Left lobe of liver (tissue), 2 donors: ENCODE measurements at places on chromosomes 2 and 18. TPM values are rescaled to one million over a fixed set of nuclear protein-coding genes. Genes with fewer than 3 reads are reported as not detected.

The DIPK1C gene
- not detected for total RNA-seq

The UGT1A4 gene
- 454 TPM for total RNA-seq

The TTC21B gene
- 6.2 TPM for total RNA-seq

The TMSB10 gene
- 112 TPM for total RNA-seq

The GPAT2 gene
- 1.3 TPM for total RNA-seq

The GREB1 gene
- 22.4 TPM for total RNA-seq

The FBXO15 gene
- total RNA-seq = 0.58 TPM

The ATP6V1C2 gene
- 0.10 TPM for total RNA-seq

The ELOA2 gene
- not detected for total RNA-seq

GRCh38 chr18:21678859-21679258, 25.7 kb downstream of the ABHD3 start:
- DNase-seq = no peak

DNA sequence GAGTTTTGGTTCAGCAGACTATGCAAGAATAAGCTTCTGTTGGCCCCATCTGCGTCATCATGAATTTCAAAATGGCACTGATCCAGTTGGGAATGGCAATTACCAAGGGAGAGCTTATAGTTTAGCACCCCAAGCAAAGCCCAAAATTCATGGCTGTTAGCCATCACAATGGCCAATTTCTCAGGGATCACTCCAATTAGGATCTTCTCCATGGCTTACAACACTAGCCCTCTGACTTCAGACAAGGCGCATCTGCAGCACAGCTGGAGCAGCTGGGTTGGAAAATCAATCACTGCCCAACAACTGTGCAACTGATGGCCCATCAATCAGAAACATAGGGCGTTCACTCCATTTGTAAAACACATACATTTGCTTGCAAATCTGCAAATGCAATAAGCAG, 273.6 kb downstream of the SRBD1 start:
- DNase-seq = no peak

DNA sequence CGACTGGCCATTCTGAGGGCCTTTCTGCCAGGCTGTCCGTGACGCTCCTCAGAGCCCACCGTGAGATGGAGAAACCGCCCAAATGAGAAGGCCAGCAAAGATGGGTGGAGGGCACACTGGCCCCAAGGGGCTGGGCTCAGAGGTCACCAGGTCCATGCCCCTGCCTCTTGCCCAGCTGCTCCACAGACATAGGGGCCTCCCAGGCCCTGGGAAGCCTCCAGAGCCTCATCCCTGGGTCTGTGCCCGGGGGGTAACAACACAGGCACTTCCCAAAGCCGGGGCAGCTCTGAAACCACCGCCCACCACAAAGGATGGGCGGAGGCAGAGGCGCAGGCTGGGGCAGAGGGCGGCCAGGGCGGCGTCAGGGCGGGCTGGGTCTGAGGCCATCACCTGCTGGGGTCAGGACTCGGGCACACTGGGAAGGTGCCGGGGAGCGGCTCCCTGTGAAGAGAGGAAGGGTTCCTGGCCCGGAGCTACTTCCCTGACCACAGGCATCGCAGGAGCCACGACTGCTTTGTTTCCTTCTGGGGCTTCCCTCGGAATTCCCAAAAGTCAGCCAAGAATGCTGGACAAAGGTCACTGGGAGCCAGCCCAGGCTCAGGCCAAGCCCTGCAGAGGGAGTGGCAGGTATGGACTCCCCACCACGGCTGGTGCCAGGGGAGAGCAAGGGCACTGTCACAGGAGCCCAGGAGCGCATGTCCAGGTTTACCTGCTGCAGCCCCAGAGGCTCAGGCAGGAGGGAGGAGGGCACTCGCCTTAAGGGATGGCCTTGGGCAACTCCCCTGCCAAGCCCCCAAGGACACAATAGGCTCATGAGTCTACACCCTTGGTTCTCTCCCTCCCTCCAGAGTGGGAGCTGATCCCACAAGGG, 9.4 kb downstream of the CYP26B1 start:
- DNase-seq = peak; percentile 85

GRCh38 chr2:138312061-138312460, 189.5 kb upstream of the SPOPL start:
- no peak for DNase-seq

DNA sequence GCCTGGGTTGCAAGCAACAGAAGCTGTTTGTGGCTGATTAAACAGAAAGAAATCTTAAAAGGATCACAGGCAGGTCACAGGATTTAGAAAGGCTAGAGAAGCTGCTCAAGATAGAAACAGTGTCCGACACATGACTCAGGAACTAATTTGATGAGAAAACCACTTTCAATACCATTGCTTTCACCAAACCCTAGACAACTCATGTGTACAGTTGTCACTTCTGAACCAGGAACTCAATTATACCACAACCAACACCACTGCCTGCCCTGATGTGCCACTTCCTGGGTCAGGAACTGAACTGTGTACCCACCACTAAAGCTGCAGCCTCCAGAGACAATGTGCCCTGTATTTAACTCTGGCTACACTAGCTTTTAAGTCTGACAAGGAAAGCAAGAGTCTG, 56.0 kb downstream of the TMEM247 start:
- no peak for DNase-seq

DNA sequence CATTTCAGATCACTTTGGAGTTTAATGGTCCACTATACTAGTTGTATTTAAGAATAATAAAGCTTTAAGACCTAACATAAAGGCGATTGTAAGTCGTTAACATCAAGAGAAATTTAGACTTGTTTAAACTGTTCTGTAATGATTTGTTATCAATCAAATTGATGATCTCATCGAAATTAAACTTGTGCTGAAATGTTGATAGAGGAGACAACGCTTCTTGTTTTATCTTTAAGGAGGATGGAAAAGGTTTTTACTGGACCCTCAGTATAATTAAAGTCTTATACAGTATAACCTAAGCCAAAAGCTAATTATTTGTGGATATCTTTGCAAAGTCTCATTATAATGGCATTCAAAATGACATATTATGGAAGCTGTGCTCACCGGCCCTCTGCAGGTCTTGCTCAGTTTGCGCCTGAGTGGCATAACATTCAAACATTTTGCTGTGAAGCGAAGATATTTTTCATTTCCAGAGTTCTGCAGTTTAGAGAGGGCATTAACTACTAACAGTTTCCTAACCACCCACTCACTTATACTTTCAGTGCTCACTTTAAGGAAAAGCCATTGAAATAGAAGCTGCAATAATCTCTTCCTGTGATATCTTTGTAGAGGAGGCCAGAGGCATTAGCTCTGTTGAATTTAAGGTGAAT, 1.4 kb upstream of the SERTAD2 start:
- DNase-seq = no peak

GRCh38 chr18:13465124-13465446, 246.5 kb downstream of the LDLRAD4 start:
- no peak for DNase-seq

DNA sequence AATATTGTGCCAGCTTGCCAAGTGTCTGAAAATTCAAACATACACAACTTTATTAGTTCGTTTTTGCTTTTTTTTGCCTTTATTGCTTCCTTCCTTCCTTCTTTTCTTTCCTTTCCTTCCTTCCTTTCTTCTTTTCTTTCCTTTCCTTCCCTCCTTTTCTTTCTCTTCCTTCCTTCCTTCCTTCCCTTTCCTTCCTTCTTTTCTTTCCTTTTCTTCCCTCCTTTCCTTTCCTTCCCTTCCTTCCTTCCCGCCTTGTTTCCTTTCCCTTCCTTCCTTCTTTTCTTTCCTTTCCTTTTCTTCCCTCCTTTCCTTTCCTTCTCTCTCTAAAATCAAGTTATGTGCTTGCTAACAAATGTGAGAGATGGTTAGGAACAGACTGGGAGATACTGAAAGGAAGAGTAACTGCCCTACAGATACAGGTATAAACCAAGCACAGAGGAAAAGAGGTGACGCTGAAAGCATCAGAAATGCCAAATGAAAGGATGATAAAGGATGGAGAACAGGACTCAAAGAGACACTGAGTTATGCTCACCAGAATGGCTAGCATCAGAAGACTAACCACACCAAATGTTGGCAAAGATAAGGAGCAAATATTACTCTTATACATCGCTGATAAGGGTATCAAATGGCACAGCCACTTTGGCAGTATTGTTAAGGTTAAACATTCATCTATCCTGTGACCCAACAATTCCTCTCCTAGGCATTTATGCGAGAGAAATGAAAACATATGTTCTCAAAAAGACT, 151.6 kb downstream of the MREG start:
- DNase-seq = no peak

DNA sequence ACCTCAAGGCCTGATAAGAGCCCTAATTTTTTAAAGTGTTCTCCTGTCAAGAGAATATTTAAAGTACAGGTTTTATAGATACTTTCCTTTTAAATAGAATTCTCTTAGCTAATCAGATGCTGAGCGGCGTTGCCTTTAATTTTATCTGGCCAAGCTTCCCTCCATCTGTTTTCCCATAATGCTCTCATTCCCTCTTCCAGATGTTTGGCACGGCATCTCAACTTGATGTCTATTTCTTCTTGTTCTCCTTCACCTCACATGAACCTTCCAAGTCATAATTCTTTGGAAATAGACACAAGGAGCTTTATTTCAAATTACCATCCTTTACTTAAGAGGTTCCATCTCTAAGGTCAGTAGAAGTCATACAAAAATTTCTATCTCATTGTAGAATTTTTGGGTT, 76.1 kb upstream of the CPO start:
- DNase-seq = no peak

- DNase-seq = no peak
Measured at GRCh38 chr2:241234962-241235740, 46.7 kb downstream of the ANO7 start.

- no peak for DNase-seq
Measured at GRCh38 chr2:203728321-203728720, 21.9 kb downstream of the CD28 start.

- no peak for DNase-seq
Measured at GRCh38 chr2:84631047-84631446, 114.7 kb downstream of the DNAH6 start.

DNA sequence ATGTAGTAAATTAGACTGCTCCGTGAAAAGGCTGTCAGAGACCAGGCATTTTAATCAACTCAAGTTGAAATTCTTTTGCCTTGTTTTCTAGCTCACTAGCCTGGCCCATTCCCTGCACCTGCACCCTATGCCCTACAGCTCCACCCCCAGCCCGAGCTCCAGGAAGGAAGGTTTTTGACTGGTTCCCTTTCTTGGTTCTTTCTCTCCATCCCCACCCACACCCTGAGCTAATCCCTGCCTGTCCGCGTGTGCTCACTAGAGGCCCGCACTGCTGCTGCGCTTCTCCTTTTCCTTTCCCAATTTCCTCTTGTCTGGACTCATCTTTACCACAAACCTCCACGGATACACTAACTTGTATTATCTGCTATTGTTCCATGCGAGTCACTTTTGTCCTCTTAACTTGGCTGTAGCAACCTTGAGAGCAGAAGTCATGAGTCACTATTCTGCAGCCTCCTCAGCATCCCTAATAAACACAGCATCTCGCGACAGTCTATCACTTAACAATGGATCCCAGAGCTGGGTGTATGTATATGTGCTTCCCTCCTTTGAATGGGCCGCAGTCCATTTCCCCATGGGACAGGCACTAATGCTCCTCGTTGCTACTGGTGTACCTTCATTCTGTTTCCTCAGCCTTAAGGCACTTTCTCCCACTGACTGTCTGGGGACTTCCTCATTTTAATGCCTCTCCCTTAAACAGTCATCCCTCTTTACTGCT, 36.5 kb downstream of the COLEC12 start:
- no peak for DNase-seq

DNA sequence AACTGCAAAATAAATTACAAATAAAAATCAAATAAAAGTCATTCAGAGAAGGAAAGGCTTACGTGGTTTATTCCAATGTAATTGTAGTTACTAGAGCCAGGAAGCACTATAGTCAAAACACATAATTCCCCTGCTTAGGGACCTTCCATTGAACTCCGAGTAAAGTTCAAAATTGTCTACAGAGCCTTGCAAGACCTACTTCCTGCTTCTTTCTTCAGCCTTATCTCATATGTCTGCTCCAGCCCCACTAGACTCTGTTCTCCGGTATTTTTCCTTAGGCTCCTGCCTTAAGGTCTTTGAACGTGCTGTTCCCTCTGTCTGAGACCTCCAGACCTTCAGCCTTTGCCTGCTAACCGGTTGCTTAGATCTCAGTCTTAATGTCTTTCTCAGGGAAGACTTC, 104.3 kb downstream of the ARL6IP6 start:
- no peak for DNase-seq

DNA sequence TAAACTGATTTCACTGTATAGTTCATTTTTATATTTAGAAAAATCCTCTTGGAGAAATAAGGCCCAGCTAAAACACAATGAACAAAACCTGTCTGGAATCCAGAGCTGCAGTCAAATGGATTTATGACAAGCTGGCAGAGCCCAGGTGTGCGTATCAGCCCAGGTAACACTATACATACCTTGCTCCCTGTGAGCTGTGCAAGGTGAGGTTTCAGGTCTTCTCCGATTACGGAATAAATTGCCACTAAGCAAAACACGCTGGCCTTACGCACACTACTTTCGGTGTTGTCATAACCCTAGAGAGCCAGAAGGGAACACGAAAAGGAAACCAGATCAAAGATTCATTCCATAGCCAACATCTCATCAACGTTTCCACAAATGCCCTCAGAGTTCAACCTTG, 61.9 kb upstream of the TFCP2L1 start:
- no peak for DNase-seq

- no peak for DNase-seq
Measured at GRCh38 chr2:209901172-209901571, 101.3 kb upstream of the RPE start.

- DNase-seq = no peak
Measured at GRCh38 chr18:77948567-77948966, 698.9 kb downstream of the GALR1 start.

DNA sequence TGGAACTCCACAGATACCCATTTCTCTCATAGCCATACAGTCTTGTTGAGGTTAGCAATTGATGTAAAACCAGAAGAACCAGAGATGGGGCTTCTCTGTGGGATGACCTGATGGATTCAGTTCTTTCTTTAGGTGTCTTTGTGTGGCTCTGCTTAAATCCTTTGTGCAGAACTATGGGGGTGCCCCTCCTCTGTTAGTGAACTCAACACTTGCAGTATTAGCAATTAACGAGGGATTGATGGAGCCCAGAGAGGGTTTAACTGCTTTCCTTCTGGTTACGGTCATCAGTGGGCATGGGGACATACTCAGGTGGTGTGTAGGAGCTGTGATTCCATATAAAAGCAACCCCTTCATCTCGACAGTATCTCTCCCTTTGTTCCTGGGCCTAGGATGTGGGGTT, 406.8 kb upstream of the FAM98A start:
- DNase-seq = no peak

- DNase-seq = no peak
Measured at GRCh38 chr2:159317392-159318088, 31.0 kb upstream of the WDSUB1 start.

- DNase-seq = no peak
Measured at GRCh38 chr2:205321231-205321630, 361.1 kb upstream of the NRP2 start.

GRCh38 chr2:16537347-16537746, 128.3 kb downstream of the CYRIA start:
- no peak for DNase-seq
